ENCODE measurements at places on chromosomes 16 and 17. TPM values are rescaled to one million over a fixed set of nuclear protein-coding genes. Genes with fewer than 3 reads are reported as not detected.

C16orf54 gene
- not detected for polyA plus RNA-seq

- DNase-seq: peak; percentile 89
Observed at GRCh38 chr17:29237476-29238132, 9.1 kb upstream of the CRYBA1 start.

GRCh38 chr16:21222495-21223337 lies 10.8 kb upstream of the ANKS4B start:
- DNase-seq: no peak

DNA sequence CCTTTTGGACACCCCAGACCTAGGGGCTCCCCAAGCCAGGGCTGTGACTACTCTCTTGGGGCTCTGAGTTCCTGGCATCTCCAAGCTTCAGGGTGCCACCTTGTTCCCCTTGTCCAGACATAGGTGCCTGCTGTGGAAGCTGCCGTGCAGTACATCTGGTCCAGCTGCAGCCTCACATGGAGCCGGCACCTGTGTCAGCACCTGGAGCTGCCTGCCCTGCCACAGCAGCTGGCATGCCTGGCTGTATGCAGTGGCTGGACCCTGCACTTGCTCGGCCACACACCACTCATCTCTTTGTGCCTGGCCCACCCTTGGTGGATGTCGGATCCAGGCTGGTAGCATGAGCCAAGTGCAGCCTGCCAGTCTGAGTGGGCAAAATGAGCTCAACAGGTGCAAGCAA lies 775.8 kb downstream of the CDH11 start:
- no peak for DNase-seq

DNA sequence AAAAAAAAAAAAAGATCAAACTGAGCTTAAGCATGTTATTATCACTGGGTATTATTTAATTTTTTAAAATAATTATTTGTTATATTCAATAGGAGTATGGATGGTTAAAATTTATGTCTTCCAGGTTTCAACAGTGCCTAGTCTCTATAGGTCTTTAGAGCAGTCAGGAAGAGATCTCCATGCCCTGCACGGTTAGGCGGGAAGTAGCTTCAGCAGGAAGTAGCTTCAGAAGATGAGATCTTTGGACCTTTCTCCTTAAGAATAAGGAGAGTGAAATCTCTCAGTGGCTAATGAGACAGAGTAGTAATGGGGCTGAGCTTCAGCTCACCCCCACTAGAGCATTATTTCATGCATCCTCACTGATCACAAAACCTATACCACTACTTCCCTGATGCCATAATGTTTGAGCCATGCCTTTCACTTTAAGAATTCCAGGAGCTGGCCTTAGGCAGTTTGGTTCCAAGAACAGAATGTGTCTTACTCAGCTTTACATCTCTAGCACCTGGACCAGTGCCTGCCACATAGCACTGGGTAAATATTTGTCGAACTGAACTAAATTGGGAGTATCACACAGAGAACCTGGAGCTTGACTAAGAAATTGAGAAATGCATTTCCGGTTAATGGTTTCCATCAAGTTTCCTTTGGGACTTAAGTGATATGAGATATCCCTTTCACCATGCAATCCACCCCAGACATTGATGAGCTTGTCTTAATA lies 43.5 kb downstream of the SCPEP1 start:
- DNase-seq: no peak

DNA sequence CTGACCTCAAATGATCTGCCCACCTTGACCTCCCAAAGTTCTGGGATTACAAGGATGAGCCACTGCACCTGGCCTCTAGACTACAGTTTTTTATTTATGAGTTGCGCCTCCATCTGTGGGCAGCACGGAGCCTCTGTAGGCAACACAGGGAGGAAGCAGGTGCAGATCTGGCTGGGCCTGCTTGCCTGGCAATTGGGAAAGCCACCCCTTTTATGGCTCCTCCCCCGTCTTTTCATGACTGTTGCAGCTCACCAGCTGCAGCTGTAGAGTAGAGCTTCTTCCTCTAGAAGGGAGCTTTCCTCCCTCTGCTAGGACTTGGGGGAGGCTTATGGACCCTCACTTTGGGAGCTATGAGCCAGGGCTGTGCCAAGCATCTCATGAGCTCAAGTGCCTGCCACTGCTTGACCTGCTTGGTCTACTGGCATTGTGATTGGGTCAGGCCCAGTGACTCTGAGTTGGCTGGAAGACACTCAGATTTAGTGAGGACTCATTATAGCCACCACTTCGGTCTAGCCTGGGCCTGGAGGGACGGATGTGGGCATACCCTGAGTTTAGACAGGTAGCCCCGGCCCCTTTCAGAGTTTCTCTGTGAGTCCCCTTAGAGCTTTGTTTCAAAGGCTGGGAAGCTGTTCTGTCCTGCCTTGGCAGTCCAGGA lies 6.9 kb upstream of the SLC7A6 start:
- peak; percentile 29 for DNase-seq

TBC1D28 gene
- polyA plus RNA-seq: not detected

DNA sequence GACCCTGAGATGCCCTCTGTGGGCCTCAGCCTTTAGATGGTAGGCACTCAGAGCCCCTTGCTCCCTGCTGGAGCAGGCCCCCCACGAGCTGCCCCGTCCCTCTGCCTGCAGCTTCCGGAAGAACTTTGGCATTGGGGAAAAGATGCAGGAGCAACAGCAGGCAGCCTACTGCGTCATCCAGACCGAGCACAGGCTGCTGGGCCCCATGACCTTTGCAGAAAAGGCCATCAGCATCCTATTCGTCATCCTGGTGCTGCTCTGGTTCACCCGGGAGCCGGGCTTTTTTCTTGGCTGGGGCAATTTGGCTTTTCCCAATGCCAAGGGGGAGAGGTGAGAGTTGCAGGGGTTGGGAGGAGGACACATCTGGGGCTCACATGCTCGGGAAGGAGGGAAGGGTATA lies 12.7 kb upstream of the FOXN1 start:
- peak; percentile 63 for DNase-seq

HOXB1 gene
- polyA plus RNA-seq: not detected

DNA sequence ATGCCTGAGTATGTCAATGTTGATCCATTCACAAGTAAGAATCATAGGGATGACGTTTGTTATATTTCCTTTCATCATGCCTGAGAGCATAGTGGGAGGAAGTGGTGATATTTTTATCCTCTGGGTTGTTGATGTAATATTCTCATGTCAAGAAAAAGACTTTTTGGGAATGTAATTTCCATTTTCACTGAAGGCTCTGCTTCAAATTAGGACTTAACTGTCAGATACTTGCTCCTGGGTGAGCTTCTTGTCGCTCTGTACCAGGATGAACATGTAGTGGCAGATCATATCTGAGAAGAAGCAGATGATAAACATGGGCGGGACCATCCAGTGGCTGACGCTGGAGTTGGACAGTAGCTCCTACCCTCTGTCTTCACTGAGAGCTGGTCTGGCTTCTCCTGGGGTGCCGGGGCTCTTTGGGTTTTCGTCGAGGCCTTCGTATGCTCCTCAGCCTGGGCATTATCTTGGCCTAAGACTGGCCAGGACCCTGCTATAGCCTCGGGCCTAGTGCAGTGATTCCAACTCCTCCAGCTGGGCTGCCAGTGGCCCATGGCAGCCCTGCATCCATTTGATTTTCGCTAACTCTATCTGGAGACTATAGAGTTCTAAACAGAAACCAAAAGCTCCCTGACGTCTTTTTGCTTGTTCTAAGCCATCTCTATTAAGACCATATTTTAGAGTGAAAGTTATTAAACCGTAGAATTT lies 19.7 kb downstream of the CYB5B start:
- peak; percentile 80 for DNase-seq

AGRP gene
- polyA plus RNA-seq: not detected

DNA sequence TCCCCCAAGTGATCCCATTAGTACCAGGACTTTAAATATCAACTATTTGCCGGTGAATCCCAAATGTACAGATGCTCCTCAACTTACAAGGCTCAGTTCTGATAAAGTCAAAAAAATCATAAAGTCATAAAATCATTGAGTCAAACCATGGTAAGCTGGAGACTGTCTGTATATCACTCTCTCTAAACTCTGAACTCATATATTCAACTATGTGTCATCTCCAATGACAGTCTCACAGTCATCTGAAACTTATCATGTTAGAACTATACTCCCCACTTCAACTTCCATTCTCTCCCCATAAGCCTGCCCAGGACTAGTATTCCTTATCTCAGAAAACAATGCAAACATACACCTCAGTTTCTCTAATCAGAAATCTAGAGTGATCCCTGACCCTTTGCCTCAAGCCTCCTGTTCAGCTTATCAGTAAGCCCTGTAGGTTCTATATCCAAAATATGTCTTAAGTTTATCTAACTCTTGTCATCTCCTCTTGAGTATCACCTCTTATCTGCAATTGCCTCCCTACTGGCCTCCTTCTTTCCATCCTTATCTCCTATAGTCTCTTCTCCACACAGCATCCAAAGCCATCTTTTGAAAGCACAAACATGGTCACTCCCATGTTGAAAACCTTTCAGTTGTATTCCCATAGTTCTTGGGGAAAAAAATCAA lies 55.0 kb downstream of the SSH2 start:
- no peak for DNase-seq

TBX6 gene
- polyA plus RNA-seq: 0.13 TPM

DNA sequence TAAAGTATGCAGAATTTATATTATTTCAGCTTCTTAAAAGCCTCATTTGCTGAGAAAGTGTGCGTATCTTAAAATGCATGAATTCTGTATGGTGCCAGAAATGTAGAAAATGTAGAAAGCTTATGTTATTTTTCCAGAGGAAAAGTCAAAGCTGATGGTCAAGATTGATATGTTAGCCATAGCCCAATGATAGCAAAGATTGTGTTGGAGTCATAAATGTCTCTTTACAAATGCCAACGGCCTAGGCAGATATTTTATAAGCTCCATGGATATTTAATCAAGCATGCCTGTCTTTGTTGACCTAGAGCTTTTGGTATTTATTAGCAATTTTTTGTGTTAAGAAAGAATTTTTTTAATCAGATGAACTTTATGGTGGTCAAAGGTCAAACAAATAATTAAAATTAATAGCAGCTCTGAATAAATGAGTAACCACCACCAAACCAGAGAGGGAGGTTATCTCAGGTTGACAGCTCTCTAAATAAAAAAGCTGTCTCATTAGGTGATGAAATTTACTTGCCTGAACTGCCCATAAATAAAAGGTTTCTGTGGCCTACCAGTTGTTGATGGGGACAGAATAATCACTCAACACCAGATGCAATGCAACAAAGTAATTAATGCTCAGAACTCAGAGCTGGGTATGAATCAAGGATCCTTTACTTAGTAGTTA lies 28.5 kb downstream of the CLEC3A start:
- DNase-seq: no peak

- DNase-seq: no peak
Observed at GRCh38 chr16:75312875-75313274, 61.5 kb upstream of the BCAR1 start.

- peak; percentile 5 for DNase-seq
Observed at GRCh38 chr17:5715478-5715877, 131.2 kb upstream of the NLRP1 start.

SLC6A4 gene
- 0.05 TPM for polyA plus RNA-seq

DNA sequence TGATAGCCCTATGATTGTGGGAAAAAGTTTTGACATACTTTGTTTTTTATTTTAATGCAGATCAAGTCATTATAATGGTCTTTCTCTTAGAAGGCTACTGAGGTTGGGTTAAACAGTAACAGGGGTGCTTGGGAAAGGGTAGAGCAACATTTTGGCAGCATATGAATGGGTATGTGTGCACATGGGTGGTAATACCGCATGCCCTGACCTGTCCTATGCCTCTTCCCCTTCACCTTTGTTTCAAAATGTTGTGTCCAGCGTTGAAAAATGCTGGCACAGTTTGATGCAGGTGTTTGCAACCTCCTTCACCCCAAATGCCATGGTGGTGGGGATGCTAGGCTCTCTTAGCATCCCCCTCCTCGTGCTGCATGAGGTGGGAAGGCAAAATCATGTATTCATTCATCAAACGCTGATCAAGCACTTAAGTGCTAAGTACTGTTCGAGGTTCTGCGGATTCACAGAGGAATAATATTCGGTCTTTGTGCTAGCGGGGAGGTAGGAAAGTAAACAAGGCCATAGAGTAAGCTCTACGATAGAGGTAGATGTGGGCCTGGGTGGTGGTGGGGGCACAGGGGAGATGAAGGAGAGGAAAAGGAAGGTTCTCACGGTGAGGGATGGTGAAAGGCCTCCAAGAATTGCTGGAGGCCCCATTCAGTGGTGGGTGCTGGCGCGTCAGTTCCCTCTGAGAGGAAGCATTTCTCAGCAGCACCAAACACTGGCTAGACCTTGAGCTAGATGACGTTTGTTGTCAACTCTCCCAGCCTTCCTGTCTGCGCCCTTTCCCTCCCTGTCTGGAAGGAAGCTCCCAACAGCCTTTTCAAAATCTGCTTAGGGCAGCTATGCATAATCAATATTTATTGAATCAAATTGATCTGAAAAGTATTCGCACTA lies 13.3 kb upstream of the MARCHF10 start:
- DNase-seq: no peak

GRCh38 chr16:83994087-83994486 lies 26.0 kb downstream of the NECAB2 start:
- DNase-seq: peak; percentile 98

DNA sequence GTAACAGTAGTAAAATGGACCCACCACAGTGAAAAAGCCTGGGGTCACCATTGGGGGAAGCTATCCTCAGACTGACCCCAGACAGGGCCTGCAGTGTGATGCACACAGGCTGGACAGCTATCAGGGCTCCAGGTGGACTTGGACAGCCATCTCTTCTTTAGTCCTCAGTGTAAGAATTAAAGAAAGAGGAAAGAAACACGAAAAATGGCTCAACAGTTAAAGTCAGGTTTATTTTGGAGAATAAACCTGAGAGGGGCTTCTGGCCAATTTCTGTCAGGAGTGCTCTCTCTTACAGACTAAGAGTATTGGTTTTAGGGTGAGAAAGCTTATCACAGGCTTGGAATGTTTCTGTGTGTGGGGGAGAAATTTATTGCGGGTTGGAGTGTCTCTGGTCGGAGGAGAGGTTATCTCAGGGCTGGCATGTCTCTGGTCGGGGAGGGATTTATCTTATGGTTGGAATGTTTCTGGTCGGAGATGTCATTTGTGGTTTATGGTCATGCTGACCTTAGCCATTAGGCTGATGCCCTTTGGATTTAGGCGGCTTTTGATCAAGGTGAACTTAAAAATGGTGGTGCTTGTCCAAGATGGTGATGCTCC lies 10.8 kb upstream of the B4GALNT2 start:
- no peak for DNase-seq

DNA sequence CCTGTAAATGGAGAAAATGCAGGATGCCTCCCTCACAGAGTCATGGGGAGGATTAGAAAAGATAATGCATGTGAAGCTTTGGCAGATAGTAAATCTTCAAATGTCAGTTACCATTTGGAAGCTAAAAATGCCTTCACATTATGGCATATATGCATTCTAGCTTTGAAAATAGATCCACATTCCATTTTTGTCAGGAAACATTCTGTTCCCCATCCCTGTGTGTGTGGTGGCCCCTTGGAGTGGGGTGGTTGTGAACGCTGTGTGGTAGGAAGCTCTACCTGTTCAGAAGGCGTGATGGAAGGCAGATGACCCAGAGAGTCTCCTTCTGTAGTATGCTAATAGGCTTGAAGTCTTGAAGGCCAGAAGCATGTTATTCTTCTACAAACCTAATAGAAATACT lies 242.0 kb downstream of the HAPSTR1 start:
- no peak for DNase-seq

GRCh38 chr17:335691-336090 lies 16.9 kb downstream of the RPH3AL start:
- peak; percentile 25 for DNase-seq

MMD gene
- 6.0 TPM for polyA plus RNA-seq

GRCh38 chr16:53090591-53091411 lies 36.0 kb downstream of the CHD9 start:
- DNase-seq: peak; percentile 97
